GDM1 (cell line): ENCODE measurements at places on chromosomes 6 and 20.
A peak's percentile ranks its signal among the peaks of the same experiment; 100 is the strongest.

- DNase-seq: no peak
Observed at GRCh38 chr6:169933251-169933821, 181.9 kb downstream of the ERMARD start.

DNA sequence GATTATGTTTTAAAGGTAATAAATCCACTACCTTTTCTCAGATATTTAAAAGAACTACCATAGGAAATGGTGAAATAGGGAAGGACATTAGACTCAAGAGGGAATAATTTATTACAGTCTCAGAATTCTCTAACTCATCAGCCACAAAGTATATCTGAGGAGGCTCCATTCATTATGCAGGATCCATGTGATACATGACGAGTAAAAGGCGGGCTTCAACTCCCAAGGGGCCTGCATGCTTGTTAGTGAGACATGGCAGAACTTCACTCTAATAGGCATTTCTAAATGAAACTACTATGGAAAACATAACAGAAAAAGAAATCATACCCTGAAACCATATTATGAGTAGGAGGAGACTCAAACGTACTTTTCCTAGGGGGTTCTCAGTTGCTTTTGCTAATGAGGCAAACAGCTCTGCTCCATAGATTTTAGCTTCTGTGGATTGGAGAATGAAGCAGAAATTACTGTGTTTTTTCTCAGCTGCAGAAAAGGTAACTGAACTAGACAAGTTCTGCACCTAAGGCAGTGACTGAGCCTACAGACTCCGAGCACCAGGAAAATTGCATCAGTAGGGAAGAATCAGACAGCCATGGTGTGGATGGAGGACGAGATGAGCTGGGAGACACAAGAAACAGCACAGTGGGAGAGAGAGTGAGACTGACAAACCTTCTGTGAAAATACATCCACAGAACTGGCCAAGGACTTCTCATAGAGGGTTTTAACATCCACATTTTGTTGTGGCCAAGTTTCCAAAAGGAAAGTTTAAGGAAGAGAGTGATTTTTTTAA lies 254.6 kb upstream of the PRDM1 start:
- no peak for DNase-seq

GRCh38 chr6:117449549-117450439 lies 24.1 kb upstream of the ROS1 start:
- peak; percentile 22 for DNase-seq

- DNase-seq: no peak
Observed at GRCh38 chr6:130675072-130675471, 152.1 kb upstream of the SMLR1 start.

GRCh38 chr6:31577579-31577966 lies 2.2 kb downstream of the TNF start:
- no peak for DNase-seq

GRCh38 chr6:46899659-46900058 lies 22.1 kb downstream of the ADGRF5 start:
- no peak for DNase-seq

GRCh38 chr20:51595058-51595532 lies 52.6 kb upstream of the NFATC2 start:
- peak; percentile 77 for DNase-seq

GRCh38 chr20:63968928-63969760 lies 586 bp downstream of the ZNF512B start:
- DNase-seq: no peak

GRCh38 chr6:117590447-117590846 lies 11.9 kb downstream of the GOPC start:
- no peak for DNase-seq

- no peak for DNase-seq
Observed at GRCh38 chr6:87431263-87431662, 23.5 kb downstream of the CFAP206 start.

GRCh38 chr6:119677384-119677783 lies 327.8 kb upstream of the MAN1A1 start:
- DNase-seq: no peak

DNA sequence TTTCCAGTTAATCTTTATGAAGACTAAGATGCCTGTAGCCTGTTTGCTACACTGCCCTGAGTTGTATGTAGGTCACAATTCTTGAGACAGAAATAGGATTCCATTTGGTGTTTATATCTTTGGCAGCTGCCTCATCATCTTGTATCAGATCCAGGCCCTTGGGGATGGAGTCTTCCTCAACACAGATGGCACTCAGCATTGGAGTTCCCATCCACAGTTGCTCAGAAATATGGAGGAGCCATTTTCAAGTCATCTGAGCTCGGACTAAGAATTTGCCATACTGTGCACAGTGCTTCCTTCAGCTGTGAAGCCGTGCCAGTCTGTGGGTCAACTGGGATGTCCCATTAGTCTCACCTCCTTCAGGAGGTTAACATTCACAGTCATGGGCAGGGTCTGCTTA lies 156.6 kb downstream of the ZDHHC14 start:
- no peak for DNase-seq

DNA sequence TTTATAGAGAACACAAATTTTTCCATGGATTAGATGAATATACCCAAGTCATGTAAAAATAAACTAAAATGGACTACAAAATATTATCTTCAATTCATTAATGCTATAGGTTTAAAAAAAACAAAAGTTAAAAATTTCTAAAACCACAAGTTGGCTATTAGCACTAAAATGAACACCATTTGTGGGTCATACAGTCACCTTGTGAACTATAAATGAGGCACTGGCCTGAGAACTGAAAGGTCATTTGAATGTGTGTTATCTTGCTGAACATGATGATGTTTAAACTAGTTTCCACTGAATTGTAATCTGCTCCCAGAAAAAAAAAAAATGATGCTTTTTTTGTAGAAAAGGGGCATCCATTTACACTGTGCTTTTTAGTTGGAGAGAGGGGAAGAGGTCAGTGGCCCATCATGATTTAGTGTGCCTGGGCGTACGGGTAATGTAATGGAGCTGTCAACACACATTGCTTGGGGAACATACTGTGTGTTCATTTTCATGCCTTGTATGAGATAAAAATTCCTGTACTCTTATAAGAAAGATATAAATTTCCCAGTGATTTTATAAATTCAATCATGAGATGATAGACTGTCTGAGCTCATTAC lies 96.6 kb upstream of the FKBP1C start:
- DNase-seq: no peak

DNA sequence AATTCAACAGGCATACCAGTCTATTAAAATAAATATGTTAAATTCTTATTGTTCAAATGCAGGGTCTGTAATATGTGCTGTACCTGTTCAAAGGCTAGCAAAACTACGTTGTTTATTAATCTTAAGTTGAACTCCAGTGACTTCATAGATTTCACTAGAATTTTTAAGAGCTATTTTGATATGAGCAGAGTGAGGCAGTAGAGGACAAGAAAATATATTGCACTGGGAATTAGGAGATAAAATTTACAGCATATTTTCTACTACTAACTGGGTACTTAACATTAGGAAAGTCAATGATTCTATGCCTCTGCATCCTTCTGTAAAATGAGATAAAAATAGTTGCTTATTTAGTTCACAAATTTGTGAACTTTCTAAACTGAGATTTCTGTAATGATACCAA lies 162.2 kb upstream of the BMP5 start:
- DNase-seq: no peak

GRCh38 chr6:168934660-168935627 lies 318.7 kb downstream of the THBS2 start:
- DNase-seq: no peak

- no peak for DNase-seq
Observed at GRCh38 chr6:140090871-140091270, 716.4 kb upstream of the CITED2 start.

DNA sequence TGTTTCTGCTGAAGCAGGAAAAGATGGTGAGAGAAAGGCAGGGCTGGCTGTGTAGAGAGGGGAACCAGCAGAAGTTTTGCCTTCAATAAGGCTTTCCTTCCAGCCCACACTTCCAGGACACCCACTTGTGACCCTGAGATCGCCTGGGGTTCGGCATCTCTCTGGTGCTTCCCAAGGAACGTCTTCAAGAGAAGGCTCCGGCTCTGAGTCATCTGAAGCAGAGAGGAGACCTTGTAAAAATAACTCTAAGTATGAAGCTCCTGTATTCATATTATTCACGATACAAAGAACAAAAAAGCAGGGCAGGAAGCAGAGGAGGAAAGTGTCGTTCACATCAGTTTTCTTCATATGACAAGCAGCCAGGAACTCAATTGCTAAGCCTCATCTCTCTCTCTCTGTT lies 95.4 kb upstream of the MRPS10 start:
- DNase-seq: no peak

DNA sequence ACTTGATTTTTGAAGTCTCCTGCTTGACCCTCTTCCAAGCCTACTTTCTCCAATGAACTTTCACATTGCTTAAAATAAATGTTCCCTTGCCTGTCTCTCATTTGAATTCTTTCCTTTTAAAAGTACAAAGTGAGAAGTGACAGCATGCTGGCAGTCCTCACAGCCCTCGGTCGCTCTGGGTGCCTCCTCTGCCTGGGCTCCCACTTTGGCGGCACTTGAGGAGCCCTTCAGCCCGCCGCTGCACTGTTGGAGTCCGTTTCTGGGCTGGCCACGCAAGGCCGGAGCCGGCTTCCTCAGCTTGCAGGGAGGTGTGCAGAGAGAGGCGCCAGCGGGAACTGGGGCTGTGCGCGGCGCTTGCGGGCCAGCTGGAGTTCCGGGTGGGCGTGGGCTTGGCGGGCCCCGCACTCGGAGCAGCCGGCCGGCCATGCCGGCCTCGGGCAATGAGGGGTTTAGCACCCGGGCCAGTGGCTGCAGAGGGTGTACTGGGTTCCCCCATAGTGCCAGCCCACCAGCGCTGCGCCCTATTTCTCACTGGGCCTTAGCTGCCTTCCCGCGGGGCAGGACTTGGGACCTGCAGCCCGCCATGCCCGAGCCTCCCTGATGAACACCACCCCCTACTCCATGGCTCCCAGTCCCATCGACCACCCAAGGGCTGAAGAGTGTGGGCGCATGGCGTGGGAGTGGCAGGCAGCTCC lies 31.9 kb downstream of the SERPINB6 start:
- no peak for DNase-seq

DNA sequence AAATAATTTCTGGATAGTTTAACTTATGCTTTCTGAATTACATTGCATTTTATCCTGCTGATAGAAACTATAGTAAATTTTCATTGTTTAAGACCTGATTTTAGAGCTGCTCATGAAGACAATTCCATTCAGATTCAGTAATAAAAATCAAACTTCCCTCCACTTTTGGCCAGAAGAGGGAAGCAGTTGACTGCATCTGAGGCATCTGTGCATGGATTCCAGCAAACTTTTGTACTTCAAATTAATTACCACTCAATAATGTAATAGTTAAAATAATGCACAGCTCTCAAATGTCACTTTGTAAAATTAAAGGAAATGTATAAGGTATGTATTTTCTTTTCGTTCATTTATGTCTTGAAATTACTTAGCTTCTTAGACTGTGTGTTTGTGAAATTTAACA lies 64.2 kb upstream of the SLC35B3 start:
- no peak for DNase-seq

DNA sequence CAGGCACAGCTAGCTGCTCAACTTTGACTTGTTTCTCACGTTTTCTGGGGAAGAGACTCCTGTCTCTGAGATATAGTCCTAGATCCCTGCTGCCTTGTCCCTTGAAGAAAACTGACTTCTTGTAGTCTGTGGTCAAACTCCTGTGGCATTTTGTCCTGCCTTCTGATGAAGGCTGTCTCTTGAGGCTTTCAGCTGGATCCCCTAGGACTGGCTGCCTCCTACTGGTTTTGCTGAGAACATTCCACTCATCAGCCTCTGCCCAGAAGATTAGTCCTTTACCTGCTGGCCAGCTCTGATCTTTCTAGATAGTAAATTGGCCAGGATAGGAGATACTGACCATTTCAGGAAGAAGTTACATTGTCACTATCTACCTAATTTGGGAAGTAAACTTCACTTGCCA lies 71.9 kb upstream of the CNR1 start:
- peak; percentile 2 for DNase-seq

DNA sequence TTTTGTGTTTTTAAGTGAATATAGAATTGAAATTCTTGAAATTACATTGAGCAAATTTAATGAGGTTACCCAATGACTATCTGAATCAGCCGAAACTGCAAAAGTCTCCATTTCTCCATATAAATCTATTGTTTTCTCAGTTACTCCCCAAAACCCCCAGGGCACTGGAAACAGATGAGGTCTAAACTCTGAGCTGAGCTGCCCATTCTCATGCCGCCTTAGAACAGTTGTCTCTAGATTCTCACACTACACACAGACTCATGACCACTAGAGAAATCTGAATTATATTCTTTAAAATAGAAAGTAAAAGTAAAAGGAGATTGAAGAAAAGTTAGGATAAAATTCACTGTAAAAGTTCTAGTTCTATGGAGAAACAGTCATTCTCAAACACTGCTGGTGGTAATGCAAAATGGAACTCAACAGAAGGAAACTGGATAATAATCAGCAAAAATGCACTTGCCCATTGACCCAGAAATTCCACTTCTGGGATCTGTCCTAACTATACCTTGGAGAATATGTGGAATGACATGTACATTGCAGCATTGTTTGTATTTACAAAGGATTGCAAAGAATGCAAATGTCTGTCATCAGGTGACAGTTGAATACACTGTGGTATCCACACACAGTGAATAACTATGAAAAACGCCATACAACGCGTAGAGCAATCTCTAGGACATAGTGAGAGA lies 125.5 kb downstream of the IPCEF1 start:
- DNase-seq: no peak

GRCh38 chr6:7074870-7075269 lies 32.9 kb upstream of the RREB1 start:
- DNase-seq: no peak

GRCh38 chr6:146551545-146551944 lies 7.9 kb downstream of the RAB32 start:
- DNase-seq: no peak

DNA sequence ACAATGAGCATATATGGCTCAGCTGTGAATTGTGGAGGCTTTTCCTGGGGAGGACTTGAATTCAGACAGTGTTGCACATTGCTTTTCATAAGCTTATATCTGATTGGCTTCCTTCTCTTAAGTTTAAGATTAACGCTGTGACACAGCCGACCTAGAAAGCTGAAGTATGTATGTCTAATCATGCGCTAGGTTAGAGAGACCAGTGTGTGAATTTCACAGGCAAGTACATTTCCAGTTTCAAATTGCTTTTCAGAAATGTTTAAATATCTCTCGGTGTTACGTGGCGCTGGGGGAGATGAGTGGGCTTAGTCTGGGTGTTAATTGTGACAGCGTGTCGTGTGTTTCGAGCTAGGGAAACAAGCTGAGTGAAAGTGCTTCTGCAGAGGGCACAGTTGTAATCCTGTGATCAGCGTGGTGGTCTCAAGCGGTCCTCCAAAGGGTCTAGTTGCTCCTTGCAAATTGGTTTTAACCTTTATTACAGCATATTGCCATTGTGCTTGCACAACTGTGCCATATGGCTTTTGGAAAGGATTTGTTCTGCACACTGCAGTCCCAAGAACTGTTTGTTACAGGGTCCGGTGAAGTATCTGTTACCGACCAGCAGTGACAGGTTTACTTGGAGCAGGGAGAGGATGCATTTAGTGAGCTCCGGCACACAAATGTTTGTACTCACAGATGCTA lies 166.6 kb downstream of the SASH1 start:
- DNase-seq: no peak

DNA sequence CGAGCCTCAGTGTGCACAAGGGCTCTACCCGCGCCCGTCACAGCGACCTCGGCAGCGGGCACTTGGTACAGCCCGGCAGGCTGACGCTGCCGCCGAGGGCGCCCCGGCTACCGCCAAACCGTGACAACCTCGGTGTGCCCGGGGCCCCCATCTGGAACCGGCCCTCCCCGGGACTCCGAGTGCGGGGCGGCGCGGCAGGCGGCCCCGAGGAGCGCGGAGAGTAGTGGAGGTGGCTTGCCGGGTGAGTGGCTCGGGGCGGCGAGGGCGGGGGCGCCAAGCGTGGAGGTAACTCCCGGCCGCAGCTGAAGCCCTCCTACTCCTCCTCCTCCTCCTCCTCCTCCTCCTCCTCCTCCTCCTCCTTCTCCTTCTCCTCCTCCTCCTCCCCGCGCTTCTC lies at the start of gene ISM1:
TSS of gene ISM1 (plus strand) at position 371 of the 394 bp plus-strand sequence. CDS start 503 bp downstream, outside the sequence.
- DNase-seq: no peak
